Stimulated activated CD4-positive, alpha-beta T cell treated with anti-CD3 and anti-CD28 coated beads, TNF-alpha, amount 100 ng/mL, for 4 hours (primary cell): ENCODE measurements at places on chromosomes 6 and 20.

DNA sequence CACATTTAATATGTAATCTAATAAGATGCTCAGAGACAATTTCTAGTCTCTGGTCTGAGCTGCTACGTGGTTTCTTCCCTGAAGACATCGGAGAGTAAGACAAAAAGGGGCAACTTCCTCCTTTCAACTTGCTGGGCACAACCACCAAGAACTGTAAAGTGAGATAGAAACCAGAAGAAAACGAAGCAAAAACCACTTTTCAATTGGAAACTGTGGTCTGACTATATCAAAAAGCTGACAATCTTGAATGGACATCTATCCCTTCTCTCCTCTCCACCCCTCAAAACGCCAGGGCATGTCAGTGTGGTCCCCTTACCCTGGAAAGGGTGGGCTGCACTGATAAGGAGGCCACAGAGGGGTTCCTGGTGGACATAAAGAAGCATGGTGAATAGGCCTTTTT, 269.1 kb downstream of the CD83 start:
- DNase-seq: no peak

- no peak for DNase-seq
Measured at GRCh38 chr20:8656335-8656734, 412.6 kb upstream of the PLCB4 start.

DNA sequence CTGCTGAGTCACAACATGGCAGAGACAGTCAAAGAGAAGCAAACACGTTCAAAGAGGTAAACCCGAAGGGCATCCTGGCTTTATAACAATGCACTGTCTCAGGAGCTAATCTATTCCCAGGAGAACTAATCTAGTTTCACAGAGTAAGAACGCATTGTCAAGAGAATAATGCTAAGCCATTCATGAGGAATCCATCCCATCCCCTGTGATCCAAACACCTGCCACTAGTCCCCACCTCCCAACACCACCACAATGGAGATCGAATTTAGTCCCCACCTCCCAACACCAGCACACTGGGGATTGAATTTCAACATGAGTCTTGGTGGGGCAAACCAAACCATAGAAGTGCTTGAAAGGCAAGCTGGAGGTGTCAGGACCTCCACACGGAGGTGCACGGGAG, 231.5 kb upstream of the ID4 start:
- DNase-seq: no peak

DNA sequence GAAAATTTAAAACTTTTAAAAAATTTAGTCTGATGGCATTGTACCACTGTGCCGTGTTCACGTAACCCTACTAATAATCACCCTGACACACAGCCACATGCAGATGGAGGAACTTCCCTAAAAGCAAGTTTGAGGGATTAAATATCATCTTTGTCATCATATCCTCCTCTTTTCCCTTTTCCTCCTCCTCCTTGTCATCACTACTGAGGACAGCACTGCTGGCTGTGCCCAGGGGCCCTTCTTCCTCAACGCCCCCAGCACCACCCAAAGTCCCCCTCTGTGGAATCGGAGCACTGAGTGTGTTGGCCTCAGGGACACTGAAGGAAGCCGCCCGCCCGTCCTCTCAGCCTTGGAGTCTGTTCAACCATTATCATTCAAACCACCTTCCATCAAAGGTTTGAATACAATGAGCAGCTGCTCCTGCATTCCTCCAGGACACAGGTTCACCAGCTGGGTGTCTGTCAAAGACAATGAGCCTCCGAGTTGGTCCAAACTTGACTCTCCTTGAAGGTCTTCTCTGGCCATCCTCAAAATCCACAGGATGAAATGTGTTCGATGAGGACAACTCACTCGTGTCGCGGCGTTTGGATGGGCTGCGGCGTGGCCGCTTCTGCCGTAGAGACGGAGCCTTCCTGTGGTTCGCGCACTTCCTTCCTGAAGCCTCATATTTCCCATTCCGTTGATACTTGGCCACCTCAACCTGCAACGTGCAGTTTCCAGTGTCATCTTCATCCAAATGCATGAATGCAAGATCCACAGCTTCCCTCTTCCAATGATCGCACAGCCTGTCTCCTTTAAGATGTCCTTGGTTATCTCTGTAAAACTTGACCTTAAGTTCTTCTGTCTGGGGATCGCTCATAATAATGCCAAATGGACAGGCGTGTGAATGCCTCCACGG, 23.3 kb downstream of the NQO2 start:
- no peak for DNase-seq

- DNase-seq: no peak
Measured at GRCh38 chr20:6838181-6838826, 70.8 kb downstream of the BMP2 start.

DNA sequence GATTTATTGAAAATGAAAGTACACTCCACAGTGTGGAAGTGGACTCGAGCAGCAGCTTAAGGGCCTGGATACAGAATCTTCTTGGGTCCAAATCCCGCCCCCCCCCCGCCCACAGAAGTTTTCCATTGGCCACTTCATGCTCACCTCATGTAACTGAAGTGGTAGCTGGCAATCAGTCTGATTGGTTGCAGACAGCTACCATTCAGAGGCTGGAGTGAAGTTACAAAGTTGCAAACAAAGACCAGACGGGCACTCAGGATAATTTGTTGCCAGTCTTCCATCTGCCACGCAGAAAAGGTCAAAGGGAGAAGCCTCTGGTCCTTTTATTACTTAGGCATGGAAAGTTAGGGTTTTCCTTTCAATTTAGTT, 25.8 kb upstream of the FABP7 start:
- DNase-seq: no peak
